ENCODE measurements at places on chromosomes 2 and 18.

DNA sequence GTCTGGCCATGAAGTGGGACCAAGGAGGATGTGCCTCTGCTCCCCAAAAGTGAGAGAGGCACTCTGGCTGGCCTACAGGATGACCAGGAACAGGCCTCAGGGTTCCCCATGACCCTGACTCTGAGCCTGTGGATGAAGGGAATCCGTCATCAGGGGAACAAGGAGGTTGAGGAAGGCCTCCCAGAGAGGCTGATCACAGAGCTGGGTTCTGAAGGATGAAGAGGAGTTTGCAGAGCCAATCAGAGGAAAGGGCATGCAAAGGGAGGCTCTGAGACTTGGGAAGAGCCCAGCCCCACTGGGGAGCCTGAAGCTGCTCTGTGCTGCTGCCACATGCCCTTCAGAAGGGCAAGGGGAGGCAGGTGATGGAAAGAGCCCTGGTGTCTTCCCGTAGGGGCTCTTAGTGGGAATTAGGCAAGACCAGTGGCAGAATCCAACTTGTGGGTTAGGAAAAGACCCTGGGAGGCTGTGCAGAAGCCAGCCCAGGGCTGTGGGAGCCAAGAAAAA is 141.3 kb upstream of the ID2 start:
- no peak for DNase-seq

DNA sequence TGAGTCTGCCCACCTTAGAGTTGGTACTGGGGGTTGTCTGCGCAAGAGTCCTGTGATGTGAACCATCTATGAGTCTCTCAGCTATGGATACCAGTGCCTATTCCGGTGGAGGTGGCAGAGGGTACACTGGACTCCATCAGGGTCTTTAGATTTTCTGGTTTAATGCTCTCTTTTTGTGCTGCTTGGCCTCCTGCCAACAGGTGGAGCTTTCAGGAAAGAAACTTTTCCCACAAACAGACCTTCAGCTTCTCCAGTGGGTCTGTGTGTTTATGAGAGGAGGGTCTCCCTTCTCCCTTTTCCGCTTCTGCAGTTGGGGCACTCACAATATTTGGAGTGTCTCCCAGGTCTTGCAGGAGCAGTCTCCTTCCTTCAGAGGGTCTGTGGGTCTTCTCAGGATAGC is 1721.9 kb upstream of the SLC39A10 start:
- no peak for DNase-seq

DNA sequence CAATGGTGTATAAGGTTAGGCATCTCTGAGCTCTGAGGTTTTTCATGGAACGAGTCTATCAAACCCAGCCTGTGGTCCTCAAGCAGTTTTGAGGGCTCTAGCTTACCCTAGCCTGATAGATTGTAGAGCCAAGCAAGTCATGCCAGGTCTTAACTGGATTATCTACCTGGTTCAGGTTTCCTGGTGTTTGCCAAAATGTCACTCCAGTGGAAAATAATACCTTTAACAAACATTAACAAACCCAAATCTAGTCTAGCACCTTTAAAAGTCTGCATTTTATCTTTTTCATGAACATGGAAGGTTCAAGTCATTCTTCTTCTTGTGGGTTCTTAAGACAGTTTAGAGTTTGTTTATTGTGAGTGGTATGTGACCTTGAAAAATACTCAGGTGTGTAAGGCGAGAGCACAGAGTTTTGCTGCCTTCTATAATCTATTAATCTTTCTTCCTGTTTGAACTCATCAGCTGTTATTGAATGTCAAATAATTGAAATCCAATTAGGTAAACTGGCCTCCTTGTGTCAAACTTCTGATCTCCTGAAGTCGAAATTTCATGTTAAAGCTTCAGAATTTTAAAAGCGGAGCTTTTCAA is 13.4 kb upstream of the ADGRF3 start:
- no peak for DNase-seq

GRCh38 chr2:26035090-26035743 is 1.3 kb downstream of the RAB10 start:
- DNase-seq: no peak

GRCh38 chr2:42246562-42246961 is 77.4 kb downstream of the EML4 start:
- no peak for DNase-seq

GRCh38 chr2:15642011-15642814 is 50.5 kb downstream of the DDX1 start:
- DNase-seq: no peak

GRCh38 chr2:230840301-230840700 is 24.4 kb upstream of the ITM2C start:
- no peak for DNase-seq

GRCh38 chr2:143519521-143519920 is 390.3 kb downstream of the ARHGAP15 start:
- no peak for DNase-seq

DNA sequence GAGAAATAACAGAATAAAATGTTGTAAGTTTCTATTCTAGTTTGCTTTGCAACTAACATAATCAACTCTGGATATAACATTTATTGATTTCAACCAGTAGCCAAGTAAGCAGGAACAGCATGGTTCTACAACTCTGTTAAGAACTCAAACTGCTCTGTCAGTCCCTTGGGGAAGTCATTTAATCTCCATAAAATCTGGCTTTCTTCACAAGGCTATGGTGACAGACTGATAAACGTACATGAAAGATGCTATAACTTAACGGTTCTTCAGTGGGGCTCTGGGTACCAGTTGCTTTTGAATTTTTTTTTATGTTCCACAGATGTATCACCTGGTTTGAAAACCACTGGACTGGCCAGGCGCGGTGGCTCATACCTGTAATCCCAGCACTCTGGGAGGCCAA is 10.3 kb downstream of the PSME4 start:
- peak; percentile 29 for DNase-seq

- peak; percentile 20 for DNase-seq
Observed at GRCh38 chr2:12326449-12327190, 390.1 kb upstream of the TRIB2 start.

- DNase-seq: no peak
Observed at GRCh38 chr2:163733301-163733938, 2.4 kb downstream of the FIGN start.

DNA sequence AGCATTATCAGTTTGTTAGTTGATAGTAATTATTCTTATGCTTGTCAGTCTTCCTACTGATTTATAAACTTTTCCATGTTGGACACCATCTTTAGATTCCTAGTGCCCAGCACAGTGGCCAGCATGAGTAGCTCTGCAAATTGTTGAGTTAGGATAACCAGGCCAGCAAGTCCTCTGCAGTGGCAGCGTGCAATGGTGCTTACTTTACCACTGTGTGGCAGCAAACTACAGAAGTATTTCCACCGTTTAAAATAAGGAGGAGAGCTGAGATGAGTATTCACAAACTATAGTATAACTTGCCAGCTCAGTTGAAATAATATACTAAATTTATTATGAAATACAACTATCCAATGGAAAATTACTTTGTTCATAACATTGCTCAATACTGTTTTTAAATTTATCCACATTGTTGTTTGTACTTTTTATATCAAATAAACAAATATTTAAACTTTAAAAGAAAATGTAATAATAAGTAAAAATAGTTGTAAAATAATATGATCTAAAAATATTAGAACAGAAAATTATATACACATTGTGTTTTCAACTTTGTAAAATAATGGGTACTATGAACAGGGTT is 9.3 kb upstream of the THADA start:
- DNase-seq: peak; percentile 54

GRCh38 chr2:43941966-43942365 is 53.8 kb downstream of the LRPPRC start:
- DNase-seq: no peak

DNA sequence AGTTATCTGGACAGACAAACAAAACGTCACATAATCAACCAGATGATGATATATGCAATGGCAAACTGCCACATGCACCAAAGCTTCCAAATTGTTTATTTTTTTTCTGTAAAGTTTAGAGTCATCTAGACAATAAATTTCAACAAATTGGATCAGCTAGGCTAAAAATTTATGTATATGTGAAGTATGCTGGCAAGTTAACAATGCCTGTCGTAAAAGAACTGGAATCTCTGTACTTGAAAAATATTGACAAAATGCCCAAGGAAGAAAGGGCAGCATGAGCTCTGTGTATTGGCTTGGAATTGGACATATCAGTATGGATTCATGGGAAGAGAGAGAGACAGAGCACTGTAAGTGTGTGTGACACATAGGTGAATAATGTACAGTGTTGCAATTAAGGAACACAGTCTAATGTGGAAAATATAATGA is 309.8 kb downstream of the ERBB4 start:
- no peak for DNase-seq

GRCh38 chr2:20061476-20061875 is 10.0 kb upstream of the LAPTM4A start:
- no peak for DNase-seq

GRCh38 chr2:75464348-75464946 is 96.3 kb downstream of the EVA1A start:
- no peak for DNase-seq

GRCh38 chr2:113058998-113059960 is at the start of gene IL36RN:
IL36RN (plus strand) TSS chr2:113059198; CDS start chr2:113059439, 241 bp downstream.
- no peak for DNase-seq

DNA sequence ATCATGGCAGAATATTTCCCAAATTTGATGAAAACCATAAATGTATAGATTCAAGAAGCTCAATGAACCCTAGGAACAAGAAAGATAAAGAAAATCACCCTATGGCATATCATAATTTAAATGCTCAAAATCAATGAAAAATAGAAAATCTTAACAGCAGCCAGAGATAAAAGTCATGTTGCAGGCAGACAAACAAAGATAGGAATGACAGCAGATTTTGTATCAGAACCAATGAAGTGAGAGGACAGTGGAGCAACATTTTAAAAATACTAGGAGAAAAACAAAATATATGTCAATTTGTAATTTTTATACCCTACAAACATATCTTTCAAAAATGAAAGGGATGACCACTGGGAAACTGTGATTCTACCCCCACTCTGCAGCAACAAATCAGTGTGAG is 203.3 kb downstream of the PIEZO2 start:
- no peak for DNase-seq

- DNase-seq: no peak
Observed at GRCh38 chr18:44896846-44897245, 216.2 kb downstream of the SETBP1 start.

DNA sequence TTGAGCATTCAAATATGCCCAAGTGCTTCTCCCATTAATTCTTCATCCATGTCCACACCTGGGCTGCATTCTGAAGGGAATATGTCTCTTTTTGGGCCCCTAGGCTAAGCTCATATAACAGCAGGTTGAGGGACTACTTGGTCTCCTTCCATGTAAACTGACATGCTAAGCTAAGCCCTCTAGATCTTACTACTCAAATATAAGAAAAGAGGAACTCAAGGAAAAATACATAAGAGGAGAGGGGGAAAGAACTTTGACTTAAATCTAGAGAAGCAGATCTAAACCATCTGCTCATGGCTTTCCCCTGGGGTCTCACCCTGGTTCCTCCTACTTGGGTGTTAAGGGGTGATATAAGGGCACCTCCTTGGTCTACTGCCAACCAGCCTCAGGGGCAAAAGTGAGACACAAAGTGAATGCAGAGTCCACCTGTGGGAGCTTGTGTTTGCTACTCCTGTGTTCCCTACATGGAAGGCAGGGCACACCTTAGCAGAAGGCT is 19.8 kb upstream of the NFU1 start:
- DNase-seq: no peak

DNA sequence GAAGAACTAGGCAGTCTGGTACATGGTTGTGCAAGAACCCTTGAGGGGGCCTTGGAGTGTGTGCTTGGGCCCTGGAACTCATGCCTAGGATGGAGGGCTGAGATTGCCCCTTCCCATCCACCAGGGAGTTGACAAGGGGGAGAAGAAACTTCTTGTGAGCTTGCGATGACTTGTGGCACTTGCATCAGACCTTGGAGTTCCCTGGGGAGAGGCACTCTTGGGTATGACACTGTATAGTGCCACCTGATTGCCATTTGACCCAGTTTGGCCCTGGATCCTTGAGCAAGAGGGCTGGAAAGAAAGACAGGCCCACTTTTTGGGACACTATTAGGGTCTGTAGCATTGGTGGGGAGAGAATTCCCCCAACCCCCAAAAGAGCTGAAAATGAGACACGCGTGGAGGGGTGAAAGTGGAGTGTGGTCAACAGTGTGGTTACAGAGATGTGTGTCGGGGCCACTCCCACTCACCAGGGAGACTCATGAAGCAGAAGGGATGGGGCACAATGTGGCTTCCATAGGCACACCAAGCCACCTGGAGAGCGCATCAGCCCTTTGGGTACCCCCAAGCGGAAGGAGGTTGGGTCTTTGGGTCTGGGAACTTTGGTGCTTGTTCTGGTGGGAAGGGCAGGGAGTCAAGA is 101.3 kb downstream of the MSH2 start:
- no peak for DNase-seq

- no peak for DNase-seq
Observed at GRCh38 chr18:70234667-70235459, 29.4 kb upstream of the RTTN start.

- no peak for DNase-seq
Observed at GRCh38 chr2:42871372-42871771, 79.0 kb upstream of the HAAO start.

- DNase-seq: no peak
Observed at GRCh38 chr2:230225486-230225885, at the start of gene SP140. SP140 (plus strand) TSS chr2:230225736; CDS start chr2:230225845, 109 bp downstream.

DNA sequence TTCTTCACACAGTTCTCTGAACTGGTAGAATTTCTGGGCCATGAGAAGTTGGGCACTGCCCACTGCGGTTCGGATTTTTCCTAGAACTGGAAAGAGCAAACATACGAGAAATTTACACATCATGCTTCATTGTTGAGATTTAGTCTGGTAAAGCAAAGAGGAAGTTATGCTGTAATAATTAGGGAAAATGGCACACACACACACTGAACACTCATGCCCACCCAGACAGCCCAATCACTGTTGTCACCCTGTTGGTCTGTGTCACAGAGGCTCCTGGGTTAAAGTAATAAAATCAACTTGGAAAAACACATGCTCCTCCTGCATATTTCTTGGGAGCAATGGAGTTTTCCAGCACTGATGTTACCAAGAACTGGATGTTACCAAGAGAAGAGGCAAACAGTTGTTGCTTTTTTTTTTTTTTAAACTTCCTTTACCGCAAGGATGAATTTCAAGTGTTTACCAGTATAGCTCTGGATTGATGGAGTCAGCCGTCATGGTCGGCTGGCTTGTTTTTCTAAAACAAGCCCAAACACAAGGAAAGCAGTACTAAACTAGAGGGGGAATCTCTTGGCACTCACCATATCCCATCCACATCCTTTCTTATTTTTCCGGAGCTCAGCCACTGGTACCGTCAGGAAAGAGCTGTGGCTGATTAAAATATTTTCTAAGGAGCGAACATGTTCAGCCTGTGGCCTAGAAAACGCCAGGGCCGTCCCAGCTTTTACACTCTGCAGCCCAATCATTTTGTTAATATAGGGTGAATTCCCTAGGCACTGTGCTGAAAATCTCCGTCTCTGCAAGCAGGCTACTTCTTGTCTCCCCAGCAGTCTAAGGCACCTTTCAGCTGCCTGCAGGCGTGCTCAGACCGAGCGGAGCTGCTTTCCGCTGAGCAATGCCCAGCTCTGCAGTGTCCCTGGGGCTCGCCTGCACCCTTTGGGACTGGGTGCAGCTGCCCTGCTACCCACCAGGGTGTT is 58.9 kb downstream of the TGIF1 start:
- peak; percentile 48 for DNase-seq

GRCh38 chr18:8439055-8439454 is 170.2 kb upstream of the RAB12 start:
- no peak for DNase-seq

- no peak for DNase-seq
Observed at GRCh38 chr2:62343636-62344337, 147.9 kb downstream of the B3GNT2 start.

GRCh38 chr18:42330296-42330695 is 375.3 kb downstream of the PIK3C3 start:
- DNase-seq: no peak

- DNase-seq: no peak
Observed at GRCh38 chr2:111627256-111627655, 256.7 kb downstream of the ANAPC1 start.
